ENCODE measurements at places on chromosomes 5 and 9.

DNA sequence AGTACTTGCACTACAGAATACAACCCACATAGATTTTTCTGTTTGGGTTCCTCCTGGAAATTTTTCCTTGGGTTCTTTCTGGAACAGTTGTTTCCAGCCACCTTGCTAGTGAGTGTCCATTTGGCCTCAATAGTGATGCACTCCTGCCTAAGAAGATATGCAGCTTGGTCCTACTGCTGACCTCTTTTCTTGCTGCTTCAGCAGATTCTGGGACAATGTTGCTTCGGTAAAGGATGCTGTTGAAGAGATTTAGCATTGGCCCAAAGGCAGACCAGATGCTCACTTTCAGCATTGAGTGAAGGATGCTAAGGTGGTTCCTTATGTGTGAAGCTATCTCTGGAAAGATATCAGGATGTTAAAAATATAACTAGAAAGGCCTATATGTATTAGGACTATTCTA is 86.2 kb upstream of the SMC5 start:
- DNase-seq = no peak

DNA sequence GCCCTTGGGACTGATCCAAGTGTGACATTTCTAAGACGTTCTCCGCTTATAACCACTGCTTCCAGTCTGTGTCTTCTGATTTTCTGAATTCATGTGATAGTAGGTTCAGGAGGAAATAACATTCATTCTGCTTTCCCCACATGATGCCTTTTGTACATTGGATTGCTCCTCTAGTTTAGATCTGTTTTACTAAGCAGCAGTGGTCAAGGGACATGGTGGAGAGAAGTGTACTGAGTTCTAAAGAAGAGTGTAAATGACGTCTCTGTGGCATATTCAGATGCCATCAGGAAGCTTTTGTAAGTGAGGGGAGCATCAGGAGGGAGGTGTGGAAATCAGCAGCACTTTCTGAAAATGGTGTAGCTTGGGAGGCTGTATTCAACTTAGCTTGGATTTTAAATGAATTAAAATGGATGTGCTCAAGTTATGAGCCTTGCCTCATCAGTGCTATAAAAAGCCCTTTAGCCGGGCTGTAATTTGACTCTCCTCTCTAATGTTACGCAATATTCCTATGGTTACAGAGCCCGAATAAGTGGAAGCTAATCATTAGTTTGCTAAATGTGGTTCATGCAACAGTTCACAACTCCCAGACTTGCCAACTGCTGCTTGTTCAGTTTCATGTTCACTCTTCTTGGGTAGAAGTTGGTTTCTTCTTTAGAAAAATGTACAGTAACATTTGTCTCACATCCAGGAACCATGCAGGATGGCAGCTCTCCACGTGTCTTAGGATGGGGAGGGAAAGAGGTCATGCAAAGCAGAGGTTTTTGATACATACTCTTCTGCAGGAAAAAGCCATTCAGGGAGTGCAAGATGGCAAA is 281.3 kb downstream of the ARHGAP26 start:
- no peak for DNase-seq

- no peak for DNase-seq
These were observed 42.8 kb downstream of the TIMD4 start for GRCh38 chr5:156920042-156920860.

GRCh38 chr5:164614707-164615106 is 1109.3 kb downstream of the MAT2B start:
- DNase-seq = no peak

- no peak for DNase-seq
These were observed 303.0 kb downstream of the MSX2 start for GRCh38 chr5:175027390-175027789.

DNA sequence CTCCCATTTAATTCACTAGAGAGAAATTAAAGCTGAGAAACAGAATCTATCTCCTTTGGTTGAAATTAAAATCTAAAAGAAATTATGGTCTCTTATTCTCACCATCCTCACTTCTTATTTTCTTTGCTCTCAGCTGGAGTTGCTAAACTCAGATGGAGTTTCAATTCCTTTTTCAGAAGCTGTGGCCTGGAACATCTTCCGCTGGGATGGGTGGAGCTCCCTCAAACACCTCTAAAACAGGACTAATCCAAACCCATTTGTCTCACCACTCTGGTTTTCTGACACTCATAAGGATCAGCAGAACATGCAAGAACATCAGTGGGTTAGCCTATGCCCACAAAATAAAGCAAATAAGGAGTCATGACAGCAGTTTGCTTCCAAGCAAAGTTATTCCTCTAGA is 39.6 kb upstream of the CEP78 start:
- DNase-seq = no peak

GRCh38 chr9:136372561-136373299 is 739 bp downstream of the CARD9 start:
- DNase-seq = no peak

DNA sequence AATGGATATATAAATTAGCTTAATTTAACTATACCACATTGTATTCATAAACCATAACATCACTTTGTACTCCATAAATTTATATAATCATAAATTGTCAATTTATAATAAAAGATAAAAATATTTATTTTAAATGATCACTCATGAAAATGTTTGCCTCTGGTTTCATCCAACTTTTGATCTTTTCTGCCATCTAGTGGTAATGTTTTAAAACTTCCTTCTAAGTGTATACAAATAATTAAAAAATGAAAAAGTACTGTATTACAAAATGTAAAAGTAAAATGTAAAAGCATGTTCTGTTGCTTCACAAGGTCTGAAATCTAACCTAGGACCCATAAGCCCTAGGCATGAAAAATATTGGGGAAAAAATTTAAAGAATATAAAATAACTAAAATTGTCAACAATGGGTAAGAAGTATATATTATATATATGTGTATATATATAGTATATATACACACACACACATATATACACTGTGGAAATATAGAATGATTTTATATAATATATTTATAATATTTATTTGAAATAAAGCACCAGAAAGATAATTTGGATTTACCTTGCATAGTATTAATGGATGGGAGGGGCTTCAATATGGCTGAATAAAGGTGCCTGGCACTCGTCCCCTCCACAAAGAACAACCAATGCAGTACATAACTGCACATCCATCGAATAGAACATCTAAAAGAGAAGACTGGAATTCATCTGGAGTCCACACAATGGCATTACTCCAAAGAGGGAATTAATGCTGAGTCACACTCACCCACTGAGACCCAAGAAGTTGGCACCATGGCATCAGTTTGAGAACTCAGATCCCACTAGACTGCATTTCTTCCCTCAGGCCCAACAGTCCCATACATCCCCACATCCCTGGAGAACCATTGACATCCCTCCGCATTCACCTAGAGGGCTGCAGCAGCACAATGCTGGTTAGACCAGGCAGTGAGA is 32.5 kb downstream of the ANXA1 start:
- no peak for DNase-seq

DNA sequence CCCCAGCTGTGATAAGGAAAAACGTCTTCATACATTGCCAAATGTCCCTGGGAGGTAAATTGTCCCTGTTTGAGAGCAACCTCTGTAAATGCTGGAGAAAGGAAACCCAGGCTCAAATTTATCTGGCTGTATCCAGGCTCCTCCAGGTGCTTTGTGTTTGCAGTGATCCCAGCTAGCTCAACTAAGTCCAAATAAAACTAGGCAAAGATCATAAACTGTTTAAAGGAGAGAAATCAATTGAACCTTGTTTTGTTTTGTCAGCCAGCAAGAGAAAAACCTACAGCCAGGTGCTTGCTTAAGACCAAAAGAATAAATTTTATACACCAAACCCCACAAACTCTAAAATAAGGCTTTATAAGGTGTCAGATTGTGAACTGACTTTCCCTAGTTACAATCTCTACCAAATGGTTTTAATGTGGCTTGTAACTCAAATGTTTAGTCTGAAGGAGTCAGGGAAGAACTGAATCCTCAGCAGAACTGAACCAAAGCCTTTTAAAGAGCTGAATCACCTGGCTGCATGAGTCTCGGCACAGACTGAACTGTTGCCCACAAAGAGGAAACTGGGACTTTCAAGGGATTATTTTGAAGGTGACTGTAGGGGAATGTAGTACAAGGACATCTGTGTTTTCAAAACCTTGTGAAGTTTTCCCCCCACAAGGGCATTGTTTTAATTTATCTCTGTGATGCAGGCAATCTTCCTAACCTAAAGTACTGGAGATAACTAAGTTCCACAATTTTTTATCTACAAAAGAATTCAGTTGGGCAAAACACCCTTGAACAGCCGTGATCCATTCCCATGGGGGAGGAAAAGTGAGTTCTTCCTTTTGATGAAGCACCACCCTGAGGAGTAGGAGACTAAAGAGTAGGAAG is 201.7 kb upstream of the TARS1 start:
- DNase-seq = no peak

DNA sequence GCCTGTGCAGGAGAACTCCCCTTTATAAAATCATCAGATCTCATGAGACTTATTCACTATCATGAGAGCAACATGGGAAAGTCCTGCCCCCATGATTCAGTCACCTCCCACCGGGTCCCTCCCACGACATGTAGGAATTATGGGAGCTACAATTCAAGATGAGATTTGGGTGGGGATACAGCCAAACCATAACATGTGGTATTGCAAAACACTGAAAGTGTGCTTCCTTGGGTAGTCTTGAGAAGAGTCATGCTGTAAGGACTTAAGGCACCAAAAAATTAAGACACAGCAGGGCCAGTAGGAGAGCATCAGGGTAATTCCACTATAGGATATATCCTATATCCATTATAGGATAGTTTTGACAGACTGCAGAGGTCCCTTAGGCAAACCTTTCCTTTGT is 29.4 kb upstream of the GDNF start:
- DNase-seq = no peak

DNA sequence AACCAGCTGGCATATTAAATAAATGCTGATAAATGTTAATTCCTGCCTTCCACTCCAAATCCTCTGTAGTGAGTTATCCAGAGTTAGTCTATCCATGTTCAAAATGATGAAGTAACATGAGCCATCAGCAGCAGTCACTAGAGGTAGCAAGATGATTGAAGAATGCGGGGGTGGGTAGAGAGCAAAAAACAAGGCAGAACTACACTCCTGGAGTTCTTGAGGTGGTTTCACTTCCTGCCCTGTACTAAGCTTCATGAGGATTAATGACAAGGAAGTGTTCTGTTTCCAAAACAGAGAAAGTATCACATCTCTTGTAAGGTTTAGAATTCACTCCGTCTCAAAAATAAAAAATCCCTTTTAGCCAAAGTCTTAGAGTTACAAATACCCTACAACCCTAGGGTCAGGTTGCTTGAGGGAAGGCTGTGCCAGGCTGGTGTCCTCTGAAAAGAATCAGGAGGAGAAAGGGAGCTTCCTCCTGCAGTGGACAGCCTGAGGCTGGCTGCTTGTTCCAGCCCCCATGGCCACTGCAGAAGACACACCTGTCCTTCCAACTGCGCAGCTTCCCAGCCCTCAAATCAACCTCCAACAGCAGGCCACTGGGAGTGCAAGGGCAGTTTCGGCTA is 180.2 kb downstream of the DENND1A start:
- no peak for DNase-seq

GRCh38 chr9:128895556-128895955 is 13.6 kb downstream of the LRRC8A start:
- no peak for DNase-seq

DNA sequence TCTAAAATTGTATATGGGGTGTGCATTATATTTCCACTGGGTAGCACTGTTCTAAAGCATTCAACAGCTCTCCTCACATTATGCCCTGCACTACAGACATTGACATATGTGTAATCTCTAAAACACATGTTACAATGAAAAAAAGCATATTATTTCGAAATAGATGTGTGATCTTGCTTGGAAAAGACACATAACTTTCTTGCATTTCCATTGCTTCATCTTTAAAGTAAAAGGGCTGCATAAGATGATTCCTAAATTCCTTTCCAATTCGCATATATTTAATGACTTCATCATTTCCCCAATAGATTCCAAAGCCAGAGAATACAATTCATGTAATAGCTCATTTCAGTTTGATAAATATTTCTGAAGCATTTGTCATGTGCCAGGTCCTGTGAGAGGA is 566.9 kb downstream of the PDE4D start:
- DNase-seq = no peak

- DNase-seq = no peak
These were observed 51.2 kb upstream of the PALM2AKAP2 start for GRCh38 chr9:109728686-109729300.

GRCh38 chr5:172170251-172170701 is 17.7 kb downstream of the STK10 start:
- DNase-seq = no peak

DNA sequence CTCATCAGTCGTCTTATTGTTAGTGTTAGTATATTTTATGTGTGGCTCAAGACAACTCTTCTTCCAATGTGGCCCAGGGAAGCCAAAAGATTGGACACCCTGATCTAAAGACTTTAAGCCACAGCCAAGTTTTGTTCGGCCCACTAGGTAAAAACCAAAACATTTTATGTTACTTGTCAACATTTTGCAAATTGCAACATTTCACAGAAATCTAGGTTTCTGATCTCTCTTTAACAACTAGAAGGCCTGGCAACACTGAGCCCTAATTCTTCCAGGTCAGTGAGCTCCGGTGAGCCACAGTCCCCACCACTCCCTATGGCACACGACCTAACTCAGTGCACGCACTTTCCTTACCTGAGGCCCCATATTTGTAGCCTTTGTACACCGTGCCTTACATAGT is 24.0 kb downstream of the MYO10 start:
- DNase-seq = no peak

- no peak for DNase-seq
These were observed 40.0 kb downstream of the SLC44A1 start for GRCh38 chr9:105284463-105284862.

- DNase-seq = no peak
These were observed 253.2 kb upstream of the KLF4 start for GRCh38 chr9:107742531-107743309.

- DNase-seq = no peak
These were observed 160.1 kb downstream of the ACER2 start for GRCh38 chr9:19568946-19569345.

GRCh38 chr5:61496860-61497259 is 164.8 kb downstream of the ZSWIM6 start:
- no peak for DNase-seq

GRCh38 chr9:115598751-115599150 is 480.8 kb upstream of the TNC start:
- no peak for DNase-seq

- DNase-seq = no peak
These were observed 184.0 kb upstream of the ACTBL2 start for GRCh38 chr5:57666582-57666981.

GRCh38 chr9:34123682-34124081 is 2.8 kb downstream of the DCAF12 start:
- no peak for DNase-seq

GRCh38 chr9:121281614-121282276 is 13.8 kb downstream of the GSN start:
- DNase-seq = no peak
